Stimulated activated CD4-positive, alpha-beta T cell treated with anti-CD3 and anti-CD28 coated beads, Interleukin-15, amount 100 ng/mL, for 1 hour (primary cell): ENCODE measurements at places on chromosomes 7 and 10.

DNA sequence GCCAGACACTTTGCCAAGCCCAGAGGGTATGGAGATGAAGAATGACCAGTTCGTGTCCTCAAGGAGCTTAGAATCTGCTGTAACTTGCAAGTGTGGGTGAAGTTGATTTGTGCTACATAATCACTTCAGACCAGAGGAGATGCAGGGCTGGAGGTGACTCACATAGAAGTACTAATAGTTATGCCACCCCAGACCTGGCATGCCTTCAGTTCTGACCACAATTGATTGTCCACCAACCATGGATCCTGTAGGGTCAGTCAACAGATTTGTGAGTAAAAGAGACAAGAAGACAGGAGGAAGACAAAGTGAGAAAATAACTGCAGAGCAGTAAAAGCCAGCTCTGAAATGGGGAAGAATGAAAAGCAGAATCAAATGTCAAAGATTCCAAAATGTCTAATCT lies 51.2 kb upstream of the BMPER start:
- no peak for DNase-seq

DNA sequence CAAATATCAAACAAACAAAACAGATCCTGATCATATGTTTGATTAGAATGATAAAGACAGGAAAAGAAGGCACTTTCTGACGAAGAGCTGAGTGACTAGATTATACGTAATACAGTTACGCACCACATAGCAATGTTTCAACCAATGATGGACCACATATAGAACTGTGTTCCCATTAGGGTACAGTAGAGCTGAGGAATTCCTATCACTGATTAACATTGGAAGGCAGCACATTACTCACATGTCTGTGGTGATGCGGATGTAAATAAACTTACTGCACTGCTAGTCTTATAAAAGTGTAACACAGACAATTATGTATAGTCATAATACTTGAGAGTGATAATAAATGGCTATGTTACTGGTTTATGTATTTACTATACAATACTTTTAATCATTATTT lies 98.3 kb downstream of the PTN start:
- no peak for DNase-seq

- DNase-seq, result no peak
Measured at GRCh38 chr10:75932921-75933320, 501.5 kb downstream of the LRMDA start.

- no peak for DNase-seq
Measured at GRCh38 chr10:102196893-102197292, 29.2 kb upstream of the ELOVL3 start.

DNA sequence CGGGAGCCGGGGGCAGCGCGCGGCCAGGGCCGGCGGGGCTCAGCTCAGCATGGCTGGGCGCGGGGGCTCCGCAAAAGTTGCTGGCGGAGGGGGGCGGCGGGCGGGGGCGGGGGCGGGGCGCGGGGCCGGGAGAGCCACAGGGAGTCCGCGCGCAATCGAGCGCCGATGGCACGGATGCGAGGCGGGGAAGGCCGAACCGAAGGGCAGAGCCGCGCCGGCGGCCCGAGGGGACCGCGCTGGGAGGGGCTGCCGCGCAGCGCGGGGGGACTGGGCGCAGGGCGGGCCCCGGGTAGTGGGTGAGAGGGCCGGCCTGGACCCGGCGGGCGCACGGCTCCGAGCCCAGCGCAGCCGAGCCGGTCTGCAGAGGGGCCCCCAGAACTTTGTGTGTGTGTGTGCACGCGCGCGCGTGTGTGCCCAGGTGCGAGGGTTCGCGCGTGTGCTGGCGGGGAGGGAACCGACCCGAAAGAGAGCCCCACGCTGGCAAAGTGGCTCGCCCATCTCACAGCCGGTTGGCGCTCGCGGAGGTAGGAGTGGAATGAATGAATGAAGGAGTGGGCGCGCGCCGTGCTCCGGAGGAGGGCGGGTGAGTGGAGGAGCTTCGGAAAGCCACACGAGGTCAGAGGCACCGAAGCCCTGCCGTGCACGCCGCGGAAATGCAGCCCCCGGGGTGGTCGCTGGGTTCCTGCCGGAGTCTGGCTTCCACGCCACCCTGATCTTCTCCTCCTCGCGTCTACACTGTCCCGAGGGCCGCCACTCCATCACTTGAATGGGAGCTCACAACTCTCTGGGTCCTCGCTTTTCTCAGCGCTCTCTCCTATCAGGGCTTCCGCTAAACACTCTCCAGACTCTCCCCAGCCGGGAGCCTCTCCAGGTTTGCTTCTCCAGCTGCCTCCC lies at the start of gene HIPK2:
HIPK2 (minus strand) TSS at position 51 of the 894 bp plus-strand sequence. CDS start 375 bp downstream, outside the sequence.
- peak; percentile 56 for DNase-seq

DNA sequence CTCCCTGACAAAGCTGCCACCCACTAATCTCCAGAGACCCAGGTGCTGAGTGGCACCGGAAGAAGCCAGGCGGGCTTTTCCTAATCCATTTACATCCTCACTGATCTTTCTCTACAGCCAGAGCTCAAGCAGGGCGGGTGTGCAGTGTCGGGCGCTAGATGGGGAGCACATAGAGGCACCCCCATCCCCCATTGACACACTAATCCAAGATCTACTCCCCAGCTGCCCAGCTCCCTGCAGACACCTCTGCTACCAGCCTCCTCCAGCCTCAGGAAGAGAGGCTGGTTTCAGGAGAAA lies 22.2 kb downstream of the FRMPD2 start:
- DNase-seq, result no peak
